Activated CD8-positive, alpha-beta memory T cell treated with anti-CD3 and anti-CD28 coated beads, Interleukin-2, amount 50 U/mL, for 48 hours (primary cell): ENCODE measurements at places on chromosomes 5 and 9.

- DNase-seq: no peak
These were observed 82.6 kb upstream of the EQTN start for GRCh38 chr9:27379311-27380251.

DNA sequence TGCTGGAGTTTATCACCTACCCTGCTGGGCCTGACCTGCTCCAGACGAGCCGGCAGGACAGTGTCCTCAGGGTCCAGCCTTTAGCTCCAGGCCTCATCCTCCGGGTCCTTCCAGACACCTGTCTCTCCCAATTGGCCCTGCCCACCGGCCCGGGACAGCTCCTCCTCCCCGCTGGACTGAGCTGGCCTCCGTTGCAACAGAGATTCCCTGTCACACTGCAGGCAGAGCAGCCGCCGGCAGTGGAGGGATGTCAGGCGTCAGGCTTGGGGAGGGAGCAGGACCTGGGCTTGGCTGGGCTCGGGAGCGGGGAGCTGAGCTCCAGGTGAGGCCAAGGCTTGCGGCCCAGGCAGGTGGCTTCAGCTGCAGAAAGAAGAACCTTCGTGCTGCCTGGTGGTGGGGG, 1.7 kb downstream of the KCNT1 start:
- no peak for DNase-seq

GRCh38 chr9:13002740-13003139, 227.9 kb downstream of the LURAP1L start:
- no peak for DNase-seq

- DNase-seq: no peak
These were observed 24.6 kb downstream of the APC start for GRCh38 chr5:112762113-112762810.

GRCh38 chr5:72223371-72223770, 96.7 kb downstream of the MRPS27 start:
- DNase-seq: no peak

GRCh38 chr9:33082538-33083326, 6.3 kb upstream of the SMU1 start:
- DNase-seq: no peak

GRCh38 chr5:74506119-74506518, 134.4 kb downstream of the ENC1 start:
- no peak for DNase-seq

DNA sequence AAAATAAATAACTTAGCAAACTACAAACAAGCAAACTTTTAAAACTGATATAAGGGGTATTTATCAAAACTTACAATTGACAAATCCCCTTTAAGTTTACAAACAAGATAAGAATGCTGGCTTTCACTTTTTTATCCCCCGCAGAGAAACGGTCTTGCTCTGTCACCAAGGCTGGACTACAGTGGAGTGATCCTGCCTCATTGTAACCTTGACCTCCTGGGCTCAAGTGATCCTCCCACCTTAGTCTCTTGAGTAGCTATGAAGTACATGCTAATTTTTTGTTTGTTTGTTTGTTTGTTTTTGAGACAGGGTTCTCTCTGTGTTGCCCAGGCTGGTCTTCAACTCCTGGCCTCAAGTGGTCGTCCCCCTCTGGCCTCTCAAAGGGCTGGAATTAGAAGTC, 9.0 kb upstream of the NIPSNAP3A start:
- no peak for DNase-seq

DNA sequence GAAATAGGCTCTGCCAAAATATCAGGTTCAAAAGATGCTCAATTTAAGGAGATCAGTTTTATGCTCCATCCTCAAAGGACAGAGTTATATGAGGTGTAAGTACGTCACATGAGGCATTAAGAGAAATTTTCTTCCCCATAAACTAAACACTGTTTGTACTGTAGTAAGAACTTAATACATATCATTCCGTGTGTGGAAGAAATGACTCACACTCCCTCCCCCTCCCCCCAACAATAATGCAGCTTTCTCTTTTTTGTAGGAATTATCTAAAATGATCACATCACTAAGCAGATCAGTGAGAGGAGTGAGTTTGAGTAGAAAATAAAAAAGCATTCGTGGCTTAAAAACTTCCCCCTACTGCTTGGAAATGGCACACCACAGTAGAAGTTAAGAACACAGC, 2.2 kb downstream of the CDH12 start:
- DNase-seq: no peak

GRCh38 chr5:135942202-135942771, 12.5 kb downstream of the LECT2 start:
- DNase-seq: no peak

- DNase-seq: no peak
These were observed 153.8 kb upstream of the FST start for GRCh38 chr5:53326424-53327153.

DNA sequence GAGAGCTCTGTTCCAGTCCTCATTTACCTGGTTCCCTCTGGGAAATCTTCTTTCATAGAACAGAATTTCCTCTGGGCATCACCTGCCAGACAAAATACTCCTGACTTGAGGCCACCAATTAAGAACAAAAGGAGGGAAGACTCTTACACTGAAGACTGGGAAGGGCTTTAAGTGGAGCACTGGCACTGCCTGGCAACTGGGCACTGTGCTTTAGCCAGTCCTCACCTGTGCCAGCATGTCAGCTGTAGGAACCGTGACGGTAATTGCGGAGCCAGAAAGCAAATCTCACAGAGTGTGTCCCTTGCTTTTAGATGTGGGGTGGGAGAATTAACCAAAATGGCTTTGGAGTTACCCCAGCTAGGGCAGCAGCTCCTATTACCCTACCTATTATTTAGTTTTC, 40.6 kb downstream of the FAM219A start:
- DNase-seq: no peak

DNA sequence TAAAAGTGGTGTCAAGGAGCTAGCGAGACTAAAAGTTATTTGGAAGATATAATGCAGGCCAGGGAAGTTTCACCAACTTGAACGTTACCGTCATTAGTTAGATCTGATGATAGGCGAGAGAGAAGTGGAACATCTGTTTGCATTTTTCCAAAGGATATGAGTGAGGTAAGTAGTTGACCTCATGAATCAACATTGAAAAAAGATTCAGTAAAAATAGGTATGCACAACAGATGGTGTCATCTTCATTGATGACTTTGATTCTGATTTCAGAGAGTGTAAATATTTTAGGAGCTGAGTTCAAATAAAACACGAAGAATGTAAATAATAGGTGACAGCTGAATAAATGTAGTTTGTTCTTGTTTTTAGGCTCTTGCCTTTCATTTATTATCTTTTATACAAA, 998.9 kb upstream of the CDH6 start:
- no peak for DNase-seq

- no peak for DNase-seq
These were observed 106.7 kb downstream of the PCSK5 start for GRCh38 chr9:75997206-75997605.

GRCh38 chr9:27430750-27431535, 93.1 kb upstream of the IFNK start:
- no peak for DNase-seq

- no peak for DNase-seq
These were observed 202.8 kb downstream of the NMUR2 start for GRCh38 chr5:152202321-152202720.

GRCh38 chr9:101478444-101478843, 42.9 kb upstream of the ALDOB start:
- no peak for DNase-seq

GRCh38 chr5:149870232-149870631, 74.4 kb downstream of the PDE6A start:
- no peak for DNase-seq

- no peak for DNase-seq
These were observed 136.9 kb downstream of the RFK start for GRCh38 chr9:76257311-76257710.

- no peak for DNase-seq
These were observed 73.0 kb downstream of the PTPDC1 start for GRCh38 chr9:94157050-94157801.

GRCh38 chr5:132825033-132825833, 5.2 kb downstream of the SHROOM1 start:
- no peak for DNase-seq

GRCh38 chr5:160169326-160169725, 50.1 kb upstream of the PWWP2A start:
- no peak for DNase-seq

DNA sequence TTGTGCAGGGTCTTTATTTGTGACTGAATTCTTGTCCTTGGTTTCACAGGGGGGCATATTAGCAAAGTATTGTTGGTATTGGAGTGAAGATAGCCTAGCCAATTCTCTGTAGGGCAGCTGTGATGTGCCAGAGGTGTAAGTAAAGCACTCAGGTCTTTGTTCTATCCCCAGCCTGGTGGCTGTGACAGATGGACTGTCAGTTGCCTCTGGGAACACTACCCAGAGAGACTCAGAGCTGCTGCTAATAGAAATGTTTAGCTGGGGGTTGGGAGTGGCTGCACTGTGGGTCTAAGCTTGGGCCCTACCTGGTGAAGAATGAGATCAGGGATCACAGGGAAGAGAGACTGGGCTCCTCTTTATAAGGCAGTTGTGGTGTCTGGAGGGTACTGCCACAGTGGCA, 1006.5 kb upstream of the TYRP1 start:
- DNase-seq: no peak
